ENCODE measurements at places on chromosomes 2 and 18. TPM values are rescaled to one million over a fixed set of nuclear protein-coding genes. Genes with fewer than 3 reads are reported as not detected.
A peak's percentile ranks its signal among the peaks of the same experiment; 100 is the strongest.

Gene REG3A
- 0.05 TPM for total RNA-seq

Gene GREB1L
- 0.09 TPM for total RNA-seq

Gene KIAA2012
- 0.19 TPM for total RNA-seq

Gene RAB6D
- total RNA-seq: 0.28 TPM

Gene GALNT14
- total RNA-seq: 1.3 TPM

Gene CDH19
- total RNA-seq: 0.05 TPM

Gene UBXN2A
- total RNA-seq: 11.0 TPM

Gene MC2R
- 0.05 TPM for total RNA-seq

Gene CACNB4
- 3.5 TPM for total RNA-seq

Gene EPC2
- total RNA-seq: 22.1 TPM

DNA sequence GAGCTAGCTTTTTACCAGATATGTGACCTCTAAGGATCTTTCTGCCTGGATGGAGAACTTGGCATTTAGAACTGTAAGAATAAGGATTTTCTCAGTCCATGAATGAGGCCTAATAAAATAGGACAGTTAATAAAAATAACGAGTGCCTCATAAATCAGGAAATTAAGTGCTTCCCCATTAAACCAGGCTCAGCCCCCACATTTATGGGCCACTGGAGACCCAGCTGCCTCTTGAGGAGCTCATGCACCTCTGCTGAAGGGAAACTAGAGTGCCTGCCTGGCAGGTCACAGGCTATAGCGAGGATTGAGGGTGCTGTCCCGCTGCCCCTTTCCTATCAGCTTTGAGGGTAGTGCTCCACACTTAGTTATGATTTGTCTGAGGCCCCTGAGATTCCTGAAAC is 158.0 kb downstream of the ALK start:
- no peaks in the 10 kb centered on the region for H3K36me3 ChIP-seq
- peaks cover 2% of the 10 kb centered on the region for H3K4me1 ChIP-seq
- no peak overlapping the region for H3K27ac ChIP-seq
- H3K27me3 ChIP-seq: no peaks in the 10 kb centered on the region

DNA sequence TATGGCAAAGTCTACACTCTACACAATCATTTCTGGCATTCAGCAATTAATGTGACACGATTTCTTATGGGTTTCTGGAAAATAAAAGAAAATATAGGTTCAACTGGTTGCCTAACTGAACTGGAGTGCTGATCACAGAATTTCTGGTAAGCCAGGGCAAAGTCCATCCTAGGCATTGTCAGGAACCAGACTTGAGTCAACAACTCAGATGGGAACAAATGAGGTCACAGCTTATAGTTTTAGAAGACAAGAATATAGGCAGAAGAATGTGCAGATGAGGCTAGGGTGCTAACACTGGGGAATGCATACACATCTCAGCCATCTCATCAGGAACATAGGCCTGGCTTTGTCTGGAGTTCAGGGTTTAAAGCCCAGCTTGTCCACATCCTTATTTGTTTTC is 317.2 kb upstream of the ID2 start:
- no peaks in the 10 kb centered on the region for H3K36me3 ChIP-seq
- H3K4me1 ChIP-seq: no peaks in the 10 kb centered on the region
- H3K27ac ChIP-seq: no peak overlapping the region

GRCh38 chr18:78972385-78972918 is 7.2 kb upstream of the SALL3 start:
- no peaks in the 10 kb centered on the region for H3K36me3 ChIP-seq
- peaks cover 58% of the 10 kb centered on the region for H3K27me3 ChIP-seq
- H3K4me3 ChIP-seq: no peak overlapping the region
- DNase-seq: no peak
- no peak overlapping the region for H3K27ac ChIP-seq

DNA sequence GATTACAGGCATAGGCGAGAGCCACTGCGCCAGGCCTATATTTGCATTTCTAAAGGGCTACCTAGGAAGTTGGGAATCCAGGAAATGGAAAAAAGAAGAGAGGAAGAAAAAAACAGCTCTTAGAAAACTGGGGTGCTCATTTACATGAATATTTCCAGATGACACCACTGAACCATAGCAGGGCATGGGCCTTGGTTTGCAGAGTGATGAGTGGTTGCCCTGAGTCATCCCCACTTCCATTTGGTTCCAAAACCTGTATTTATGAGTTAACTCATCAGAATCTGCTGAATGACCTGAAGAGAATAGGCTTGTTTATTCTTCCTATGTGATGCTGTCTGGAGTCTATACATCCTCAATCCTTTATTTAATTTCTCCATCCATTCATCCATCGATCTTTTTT is 36.2 kb downstream of the EHD3 start:
- H3K27me3 ChIP-seq: no peaks in the 10 kb centered on the region
- H3K36me3 ChIP-seq: no peaks in the 10 kb centered on the region
- no peak overlapping the region for H3K4me3 ChIP-seq

GRCh38 chr2:220276741-220277444 is 649.5 kb downstream of the SLC4A3 start:
- no peaks in the 10 kb centered on the region for H3K27me3 ChIP-seq
- H3K27ac ChIP-seq: peak overlapping the region; percentile 19
- H3K4me3 ChIP-seq: no peak overlapping the region
- no peak for DNase-seq
- no peaks in the 10 kb centered on the region for H3K36me3 ChIP-seq
- H3K4me1 ChIP-seq: no peaks in the 10 kb centered on the region

DNA sequence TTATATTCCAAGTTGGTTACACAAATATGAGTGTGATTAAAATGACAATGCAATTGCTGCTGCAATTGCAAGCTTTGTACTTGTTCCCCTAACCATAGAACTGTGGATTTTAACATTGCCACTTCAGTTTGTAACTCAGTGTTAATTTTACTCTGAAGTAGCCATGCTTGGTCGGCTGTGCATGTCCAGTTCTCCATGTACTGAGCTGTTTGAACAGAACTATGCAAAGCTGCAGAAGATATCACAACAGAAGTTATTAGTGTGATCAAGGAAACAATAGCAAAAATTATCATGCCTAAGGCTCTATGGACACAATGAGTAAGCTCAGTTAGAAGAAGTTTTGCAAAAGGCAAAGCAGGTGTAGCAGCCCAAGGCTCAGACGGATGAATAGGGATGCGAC is 45.3 kb downstream of the CXCR4 start:
- H3K36me3 ChIP-seq: no peaks in the 10 kb centered on the region
- no peaks in the 10 kb centered on the region for H3K27me3 ChIP-seq
- H3K4me3 ChIP-seq: no peak overlapping the region
- no peak overlapping the region for H3K27ac ChIP-seq
- no peak for DNase-seq
- no peaks in the 10 kb centered on the region for H3K4me1 ChIP-seq

DNA sequence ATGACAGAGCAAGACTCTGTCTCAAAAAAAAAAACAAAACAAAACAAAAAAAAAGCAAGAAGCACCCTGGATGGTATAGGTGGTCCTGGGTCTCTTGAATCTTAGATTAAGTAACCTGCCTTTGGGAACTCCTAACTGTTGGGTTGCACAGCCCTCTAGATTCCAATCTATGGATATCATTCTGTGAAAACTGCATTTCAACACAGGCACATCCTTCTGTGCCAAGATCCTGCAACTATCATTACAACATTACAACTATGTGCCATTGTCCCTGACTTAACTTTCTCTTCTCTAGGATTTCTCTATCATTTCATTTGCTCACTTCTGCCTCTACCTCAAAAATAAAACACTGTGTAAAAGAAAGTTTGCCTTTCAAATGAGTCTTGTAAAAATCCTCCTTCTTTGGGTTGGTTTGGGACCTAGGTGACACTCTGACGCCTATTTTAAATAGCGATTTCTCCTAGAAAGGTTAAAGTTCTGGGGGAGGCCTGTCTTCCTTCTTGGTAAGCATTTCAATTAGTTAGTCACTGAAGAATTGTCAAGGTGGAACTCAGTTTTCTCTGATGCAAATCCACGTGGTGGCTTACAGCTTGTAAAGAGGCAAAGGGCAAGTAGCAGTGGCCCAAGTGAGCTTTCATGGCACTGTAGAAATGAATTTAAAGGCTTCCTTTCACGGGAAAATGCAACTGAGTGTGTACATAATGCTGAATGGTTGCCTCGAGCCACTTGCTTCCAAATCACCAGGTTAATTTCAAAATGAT is 9.2 kb downstream of the LGALSL start:
- DNase-seq: no peak
- H3K27me3 ChIP-seq: no peaks in the 10 kb centered on the region
- no peaks in the 10 kb centered on the region for H3K36me3 ChIP-seq
- H3K4me3 ChIP-seq: no peak overlapping the region

- no peaks in the 10 kb centered on the region for H3K4me1 ChIP-seq
- DNase-seq: no peak
- H3K27me3 ChIP-seq: no peaks in the 10 kb centered on the region
Measured at GRCh38 chr2:45731141-45731540, 79.7 kb downstream of the PRKCE start.

GRCh38 chr2:186426153-186427016 is 59.7 kb upstream of the ZC3H15 start:
- no peak for DNase-seq
- H3K36me3 ChIP-seq: no peaks in the 10 kb centered on the region
- H3K4me3 ChIP-seq: no peak overlapping the region
- no peaks in the 10 kb centered on the region for H3K27me3 ChIP-seq
- H3K4me1 ChIP-seq: no peaks in the 10 kb centered on the region
- H3K27ac ChIP-seq: no peak overlapping the region

DNA sequence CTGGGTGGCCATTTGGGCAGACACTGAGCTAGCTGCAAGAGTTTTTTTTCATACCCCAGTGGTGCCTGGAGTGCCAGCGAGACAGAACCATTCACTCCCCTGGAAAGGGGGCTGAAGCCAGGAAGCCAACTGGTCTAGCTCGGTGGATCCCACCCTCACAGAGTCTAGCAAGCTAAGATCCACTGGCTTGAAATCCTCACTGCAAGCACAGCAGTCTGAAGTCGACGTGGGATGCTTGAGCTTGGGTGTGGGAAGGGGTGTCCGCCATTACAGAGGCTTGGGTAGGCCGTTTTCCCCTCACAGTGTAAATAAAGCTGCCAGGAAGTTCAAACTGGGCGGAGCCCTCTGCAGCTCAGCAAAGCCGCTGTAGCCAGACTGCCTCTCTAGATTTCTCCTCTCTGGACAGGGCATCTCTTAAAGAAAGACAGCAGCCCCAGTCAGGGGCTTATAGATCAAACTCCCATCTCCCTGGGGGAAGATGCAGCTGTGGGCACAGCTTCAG is 69.6 kb upstream of the WDSUB1 start:
- no peak overlapping the region for H3K27ac ChIP-seq
- no peak for DNase-seq
- no peaks in the 10 kb centered on the region for H3K4me1 ChIP-seq
- H3K4me3 ChIP-seq: no peak overlapping the region
- H3K27me3 ChIP-seq: no peaks in the 10 kb centered on the region

GRCh38 chr18:34511435-34511834 is 198.7 kb upstream of the DTNA start:
- no peaks in the 10 kb centered on the region for H3K27me3 ChIP-seq
- H3K27ac ChIP-seq: no peak overlapping the region
- DNase-seq: no peak
- H3K4me1 ChIP-seq: no peaks in the 10 kb centered on the region
- no peak overlapping the region for H3K4me3 ChIP-seq
- H3K36me3 ChIP-seq: no peaks in the 10 kb centered on the region

DNA sequence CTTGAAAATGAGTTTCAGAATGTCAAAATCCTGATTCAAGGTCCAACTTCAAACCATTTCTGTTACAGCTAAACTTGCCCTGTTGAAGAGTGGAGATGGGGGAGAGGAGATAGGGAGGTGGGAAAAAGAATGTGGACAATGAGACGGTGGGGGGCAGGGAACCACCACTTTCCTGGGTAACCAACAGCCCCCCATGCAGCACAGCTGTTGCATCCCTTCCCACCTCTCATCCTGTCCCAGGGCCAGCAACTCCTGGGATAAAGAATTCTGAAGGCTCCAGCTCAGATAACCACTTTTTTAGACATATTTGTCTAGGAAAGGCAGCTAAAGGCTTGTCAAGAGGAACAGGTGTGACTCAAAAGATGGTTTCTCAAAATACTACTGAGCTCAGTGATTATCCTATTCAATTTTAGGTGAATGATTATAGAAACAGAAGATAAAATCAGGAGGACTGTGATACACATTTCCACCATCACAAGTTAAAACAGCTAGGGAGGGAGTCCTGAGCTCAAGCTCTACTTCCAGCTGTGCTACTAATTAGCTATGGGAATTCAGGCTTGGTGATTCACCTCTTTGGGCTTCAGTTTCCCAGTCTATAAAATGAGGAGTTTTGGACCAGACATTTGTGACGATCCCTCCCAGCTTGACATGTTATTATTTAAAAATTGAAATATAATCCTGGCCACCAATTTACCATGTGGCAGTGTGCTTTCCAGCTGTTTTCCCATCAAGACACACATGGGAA is 36.3 kb downstream of the HDHD2 start:
- no peak for DNase-seq
- no peak overlapping the region for H3K27ac ChIP-seq
- peaks cover 39% of the 10 kb centered on the region for H3K36me3 ChIP-seq
- H3K4me3 ChIP-seq: no peak overlapping the region
- no peaks in the 10 kb centered on the region for H3K4me1 ChIP-seq

- no peak overlapping the region for H3K4me3 ChIP-seq
- H3K27me3 ChIP-seq: peaks cover 17% of the 10 kb centered on the region
- H3K36me3 ChIP-seq: no peaks in the 10 kb centered on the region
- H3K27ac ChIP-seq: no peak overlapping the region
Measured at GRCh38 chr2:127020536-127020935, 86.4 kb downstream of the BIN1 start.

DNA sequence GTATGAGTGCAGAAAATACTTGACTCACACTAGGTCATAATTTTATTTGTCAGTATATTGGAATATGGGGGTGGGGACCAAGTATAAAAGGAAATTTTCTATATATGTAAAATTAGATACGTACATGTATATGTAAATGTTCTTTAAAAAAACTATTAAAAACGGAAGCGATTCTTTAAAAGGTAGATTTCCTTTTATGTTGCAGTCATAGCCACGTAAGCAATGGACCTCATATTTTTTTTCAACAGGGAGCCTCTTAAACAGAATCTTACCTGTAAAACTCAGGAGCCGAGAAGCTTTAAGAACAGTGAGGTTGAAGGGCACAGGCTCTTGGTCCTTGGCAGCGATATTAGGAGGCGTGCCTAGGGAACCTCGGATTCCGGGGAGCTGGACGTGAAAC is 3.3 kb downstream of the RHBDD1 start:
- H3K27ac ChIP-seq: peak overlapping the region; percentile 99
- H3K4me3 ChIP-seq: no peak overlapping the region
- H3K4me1 ChIP-seq: peaks cover 37% of the 10 kb centered on the region
- no peak for DNase-seq
- H3K36me3 ChIP-seq: no peaks in the 10 kb centered on the region

DNA sequence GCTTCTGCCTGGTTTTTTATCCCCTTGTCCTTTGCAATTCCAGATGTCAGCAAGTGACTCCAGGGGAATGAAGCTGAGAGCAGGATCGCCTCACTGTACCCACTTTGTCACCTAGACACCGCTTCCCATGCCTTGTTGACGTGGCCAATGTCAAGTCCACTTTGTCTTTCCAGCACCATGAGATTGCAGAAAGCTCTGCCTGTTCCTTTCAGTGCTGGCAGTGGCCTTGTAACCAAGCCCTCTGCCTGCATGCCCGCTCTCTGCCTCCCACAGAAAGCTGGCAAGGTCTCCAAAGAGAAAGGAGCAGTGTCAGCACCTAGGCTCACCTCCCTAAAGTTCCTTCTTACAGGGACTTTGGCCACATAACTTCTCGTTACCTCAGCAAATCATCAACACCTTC is 282.2 kb upstream of the ST6GAL2 start:
- H3K27ac ChIP-seq: no peak overlapping the region
- H3K4me1 ChIP-seq: no peaks in the 10 kb centered on the region
- no peak for DNase-seq
- H3K36me3 ChIP-seq: no peaks in the 10 kb centered on the region

GRCh38 chr2:162839419-162839818 is 852 bp upstream of the KCNH7 start:
- no peaks in the 10 kb centered on the region for H3K36me3 ChIP-seq
- H3K27me3 ChIP-seq: peaks cover 17% of the 10 kb centered on the region
- no peak overlapping the region for H3K4me3 ChIP-seq
- no peak overlapping the region for H3K27ac ChIP-seq
- no peaks in the 10 kb centered on the region for H3K4me1 ChIP-seq

Measured in thymus (tissue), 14 donors.